ENCODE measurements at places on chromosomes 7 and 10.

- peak; percentile 7 for DNase-seq
Observed at GRCh38 chr7:112573302-112574039, 92.7 kb downstream of the LSMEM1 start.

GRCh38 chr7:48540746-48541145 lies 369.5 kb downstream of the ABCA13 start:
- DNase-seq = no peak

GRCh38 chr10:31188792-31189406 lies 130.1 kb upstream of the ZEB1 start:
- DNase-seq = peak; percentile 30

DNA sequence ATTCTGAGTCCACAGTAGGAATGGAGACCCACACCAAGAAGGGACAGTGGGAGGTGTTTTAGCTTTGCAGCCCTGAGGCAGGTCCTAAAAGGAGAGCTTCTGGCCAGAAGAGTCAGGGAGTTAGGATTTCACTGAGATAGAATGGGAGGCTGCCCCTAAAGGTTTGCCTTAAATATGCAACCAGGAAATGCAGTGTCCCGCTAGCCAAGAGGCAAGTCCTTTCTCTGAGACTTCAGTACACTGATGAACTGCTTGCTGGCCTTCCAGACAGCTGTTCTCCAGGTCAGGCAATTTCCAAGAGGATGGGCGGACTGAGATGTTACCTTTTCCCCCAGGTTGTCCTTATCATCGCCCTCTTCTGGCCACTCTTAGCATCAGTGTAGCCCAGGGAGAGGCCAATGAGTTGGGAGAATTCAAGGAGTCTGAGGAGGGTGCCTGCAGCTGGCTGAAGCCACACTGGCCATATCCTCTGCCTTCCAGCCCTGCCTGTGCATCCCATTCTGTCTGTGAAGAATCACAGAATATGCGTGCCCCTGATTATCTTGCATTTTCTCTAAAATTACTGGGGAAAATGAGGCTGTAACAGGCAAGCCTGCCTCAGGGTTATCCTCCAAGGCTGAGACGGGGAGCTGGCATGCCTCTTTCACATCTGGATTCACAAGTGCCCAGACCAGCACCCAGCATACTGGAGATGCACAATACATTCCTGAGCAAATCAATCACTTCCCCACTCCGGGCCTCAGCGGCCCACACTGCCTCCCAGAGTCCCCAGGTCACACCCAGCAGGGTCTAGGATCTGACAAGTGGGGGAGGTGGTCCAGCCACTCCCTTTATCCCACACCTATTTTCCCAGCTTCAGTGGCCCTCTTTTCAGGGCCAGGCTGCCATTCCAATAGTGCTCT lies 2.4 kb downstream of the TLL2 start:
- peak; percentile 26 for DNase-seq

GRCh38 chr7:47027695-47028240 lies 554.1 kb downstream of the TNS3 start:
- DNase-seq = no peak

DNA sequence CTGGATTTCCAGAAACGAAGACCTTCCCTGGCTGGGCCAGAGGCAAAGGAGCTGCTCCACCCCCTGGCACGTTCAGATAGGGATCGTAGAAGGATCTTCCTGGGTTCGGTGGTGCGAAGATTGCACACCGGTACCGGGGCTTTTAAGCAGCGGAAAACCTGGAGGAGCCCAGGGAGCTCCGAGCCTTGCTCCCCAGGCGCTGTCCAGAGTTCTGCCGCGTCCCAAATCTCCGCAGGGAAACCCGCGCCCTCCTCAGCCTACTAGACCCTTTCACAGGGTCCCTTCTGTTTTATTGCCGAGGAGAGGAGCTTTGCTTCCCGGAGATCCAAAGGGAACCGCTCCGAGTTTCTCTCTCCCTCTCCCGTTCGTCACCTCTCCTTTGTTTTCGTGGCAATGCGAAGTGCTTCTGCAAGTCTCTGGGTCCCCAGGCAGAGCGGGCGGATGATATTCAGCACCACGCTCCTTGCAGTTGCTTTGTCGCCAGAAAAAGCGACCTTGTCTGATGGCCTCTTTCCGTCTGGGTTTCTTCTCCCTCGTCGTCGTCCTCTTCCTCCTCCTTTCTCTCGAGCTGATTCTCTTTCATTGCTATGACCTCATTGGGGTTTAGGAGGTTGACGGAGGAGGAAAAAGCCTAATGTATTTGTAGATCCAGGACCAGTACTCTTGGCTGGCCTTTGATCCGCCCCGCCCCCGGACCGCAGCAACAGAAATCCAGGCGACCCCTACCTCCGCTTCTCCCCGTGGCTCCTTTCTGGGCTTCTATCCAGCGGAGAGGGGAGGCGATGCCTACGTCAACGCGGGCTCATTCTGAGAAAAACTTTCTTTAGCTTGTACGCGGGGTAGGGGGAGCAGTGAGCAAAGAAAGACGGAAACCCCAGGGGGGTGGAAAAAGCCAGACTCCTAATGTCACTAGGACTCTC lies at the start of gene TMEM196:
Gene TMEM196 (minus strand): TSS at position 777 of the 920 bp plus-strand sequence. CDS start 921 bp downstream, outside the sequence.
- peak; percentile 45 for DNase-seq

GRCh38 chr7:54904130-54904529 lies 114.7 kb upstream of the EGFR start:
- DNase-seq = peak; percentile 82

DNA sequence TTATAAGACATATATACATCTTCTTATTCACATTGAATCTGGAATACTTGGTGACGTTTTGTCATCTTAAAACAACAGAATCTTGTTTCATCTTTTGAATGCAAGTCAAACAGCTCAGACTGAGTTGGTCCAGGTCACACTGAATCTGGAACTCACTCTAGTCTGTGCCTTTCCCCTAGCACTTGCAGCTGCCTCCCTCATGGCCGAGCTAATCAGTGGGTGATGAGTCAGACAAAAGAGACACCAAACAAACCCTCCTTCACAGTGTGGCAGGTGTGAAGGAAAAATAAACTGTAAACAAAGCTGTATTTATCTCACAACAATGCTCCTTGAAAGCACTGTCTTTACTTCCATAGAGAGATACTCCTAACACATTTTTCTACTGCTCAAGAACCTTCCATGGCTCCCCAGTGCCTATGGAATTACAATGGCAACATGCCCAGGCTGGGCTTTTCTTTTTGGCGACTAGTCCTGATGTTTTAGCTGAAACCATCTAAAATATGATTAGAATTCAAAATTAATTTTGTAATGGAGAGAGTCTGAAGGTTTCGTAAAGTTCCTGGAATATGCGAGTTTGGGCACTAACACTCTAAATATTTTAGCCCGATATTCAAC lies 140.0 kb downstream of the ZNF365 start:
- DNase-seq = no peak

All from astrocyte of the spinal cord (primary cell).